DMS 273 treated with DMSO at 0.1 percent for 48 hours (cell line): ENCODE measurements at places on chromosomes 4 and X.

GRCh38 chr4:88604978-88605678, 12.8 kb downstream of the HERC3 start:
- no peak for DNase-seq

DNA sequence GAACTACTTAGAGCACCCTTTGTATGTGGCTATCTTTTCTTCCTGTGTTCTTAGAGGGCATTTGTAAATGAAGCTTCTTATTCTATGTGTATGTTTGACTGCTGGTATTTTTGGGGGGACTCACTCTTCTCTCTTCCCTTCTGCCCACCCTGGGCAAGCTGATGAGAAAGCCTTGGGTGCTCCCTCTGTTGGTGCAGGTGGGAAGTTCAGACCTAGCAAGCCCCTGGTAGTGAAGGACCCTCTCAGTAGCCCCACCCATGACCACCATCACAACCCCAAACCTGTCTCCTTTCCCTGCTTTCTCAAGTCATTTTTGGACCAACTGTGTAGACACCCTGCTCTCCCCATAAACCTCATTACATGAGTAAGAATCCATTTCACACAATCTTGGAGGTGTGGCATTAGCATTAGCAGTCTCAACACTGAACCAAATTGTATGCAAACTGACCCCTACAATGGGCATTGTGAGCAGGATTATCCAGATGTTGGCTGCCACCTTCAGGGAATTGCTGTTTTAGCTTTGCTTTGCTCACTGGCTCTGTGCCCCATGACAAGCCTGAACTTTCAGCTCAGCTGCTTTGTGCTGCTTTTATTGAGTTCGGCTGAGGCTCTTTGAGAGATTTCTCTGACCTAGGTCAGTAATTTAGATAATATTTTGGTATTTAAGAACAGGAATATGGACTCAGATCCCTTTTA, 27.9 kb downstream of the TRIM61 start:
- no peak for DNase-seq

DNA sequence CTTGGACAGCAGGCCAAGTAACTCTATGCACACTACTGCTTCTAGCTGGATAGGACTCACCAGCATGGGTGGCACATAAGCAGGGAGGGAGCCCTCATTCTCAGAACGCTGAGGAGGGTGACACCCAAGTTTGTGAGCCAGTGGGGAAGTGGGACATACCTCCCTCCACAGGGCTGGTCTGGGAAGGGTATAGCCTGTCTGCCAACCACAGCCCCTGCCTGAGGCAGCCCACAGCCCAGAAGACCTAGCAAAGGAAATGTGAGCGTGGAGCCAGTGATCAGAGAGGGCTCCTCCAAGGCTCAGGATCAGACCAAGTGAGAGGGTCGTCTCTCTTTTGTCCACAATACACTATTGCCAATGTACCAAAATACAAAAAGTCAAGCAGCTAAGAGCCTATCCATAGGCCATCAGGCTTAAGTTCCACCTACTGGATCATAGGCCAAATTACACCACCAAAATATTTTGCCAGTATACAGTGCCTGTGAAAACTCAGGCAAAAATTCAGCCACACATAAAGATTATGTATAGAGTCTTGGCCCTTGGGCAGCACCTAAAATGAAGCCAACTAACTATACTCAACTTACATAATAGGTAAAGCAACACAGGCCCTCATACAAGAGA, 1203.1 kb downstream of the PCDH18 start:
- no peak for DNase-seq

- no peak for DNase-seq
Observed at GRCh38 chr4:97560009-97560408, 583.3 kb downstream of the STPG2 start.

DNA sequence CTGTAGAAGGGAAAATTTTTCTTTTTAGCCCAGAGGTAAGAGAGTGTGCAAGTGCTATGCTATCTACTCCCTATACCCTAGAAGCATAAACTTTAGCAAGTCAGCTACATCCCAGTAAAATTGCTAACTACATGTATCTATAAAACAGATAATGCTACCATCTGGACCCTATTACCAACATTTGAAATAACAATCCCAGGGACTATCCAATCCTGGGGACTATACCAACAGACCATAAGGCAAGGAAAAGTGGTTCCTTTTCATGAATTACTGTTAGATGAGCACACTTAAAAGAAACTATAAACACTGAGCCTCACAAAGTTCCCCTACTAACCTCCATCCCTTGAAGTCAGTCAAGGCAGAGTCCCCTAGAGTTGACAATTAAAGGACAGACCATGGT, 213.6 kb upstream of the VEGFC start:
- no peak for DNase-seq

DNA sequence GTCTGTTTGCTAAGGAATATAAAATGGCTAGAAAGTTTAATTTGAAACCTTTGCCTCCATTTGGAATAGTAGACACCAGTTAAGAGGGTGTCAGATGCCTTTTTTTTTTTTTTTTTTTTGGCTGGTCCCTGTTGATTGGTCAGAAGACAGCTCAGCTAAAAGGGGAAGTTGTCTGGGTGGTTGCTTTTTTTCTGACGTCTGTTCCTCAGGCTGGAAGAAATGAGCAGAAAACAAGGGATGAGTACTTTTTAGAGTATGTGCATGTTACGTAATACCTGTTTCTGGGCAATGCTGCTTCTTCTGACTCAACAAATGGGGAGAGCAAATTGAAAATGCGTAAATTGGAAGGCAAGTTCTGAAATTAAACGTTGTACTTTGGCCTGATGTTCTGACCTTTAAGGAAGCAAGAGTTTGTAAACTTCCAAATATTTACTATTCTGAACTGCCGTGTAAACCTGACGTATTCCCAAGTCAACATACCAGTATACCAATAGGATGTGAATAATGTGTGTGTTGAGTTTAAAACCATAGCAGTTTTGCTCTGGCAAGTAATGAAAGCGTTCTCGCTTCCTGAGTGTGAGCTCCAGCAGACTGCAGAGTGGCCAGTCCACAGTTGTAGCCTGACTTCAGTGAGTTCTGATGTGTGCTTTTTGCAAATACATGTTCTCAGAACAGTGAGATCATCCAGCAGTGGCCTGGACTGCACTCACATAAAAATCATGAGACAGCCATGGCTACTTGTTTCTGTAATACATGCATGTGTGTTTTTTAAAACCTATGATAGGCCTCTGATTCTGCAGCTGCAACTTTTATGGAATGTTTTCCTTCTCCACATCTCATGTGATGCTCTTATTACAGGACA, 1.7 kb downstream of the SAT1 start:
- no peak for DNase-seq

DNA sequence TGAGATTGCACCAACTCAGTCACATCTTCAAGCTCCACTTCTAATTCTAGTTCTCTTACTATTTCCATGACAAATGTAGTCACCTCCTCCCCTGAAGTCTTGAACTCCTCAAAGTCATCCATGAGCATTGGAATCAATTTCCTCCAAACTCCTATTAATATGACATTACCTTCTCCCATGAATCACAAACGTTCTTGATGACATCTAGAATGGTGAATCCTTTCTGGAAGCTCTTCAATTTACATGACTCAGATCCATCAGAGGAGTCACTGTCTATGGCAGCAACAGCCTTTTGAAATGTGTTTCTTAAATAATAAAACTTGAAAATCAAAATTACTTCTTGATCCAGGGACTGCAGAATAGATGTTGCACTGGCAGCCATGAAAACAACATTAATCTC, 34.5 kb downstream of the GALNTL6 start:
- DNase-seq, result no peak

DNA sequence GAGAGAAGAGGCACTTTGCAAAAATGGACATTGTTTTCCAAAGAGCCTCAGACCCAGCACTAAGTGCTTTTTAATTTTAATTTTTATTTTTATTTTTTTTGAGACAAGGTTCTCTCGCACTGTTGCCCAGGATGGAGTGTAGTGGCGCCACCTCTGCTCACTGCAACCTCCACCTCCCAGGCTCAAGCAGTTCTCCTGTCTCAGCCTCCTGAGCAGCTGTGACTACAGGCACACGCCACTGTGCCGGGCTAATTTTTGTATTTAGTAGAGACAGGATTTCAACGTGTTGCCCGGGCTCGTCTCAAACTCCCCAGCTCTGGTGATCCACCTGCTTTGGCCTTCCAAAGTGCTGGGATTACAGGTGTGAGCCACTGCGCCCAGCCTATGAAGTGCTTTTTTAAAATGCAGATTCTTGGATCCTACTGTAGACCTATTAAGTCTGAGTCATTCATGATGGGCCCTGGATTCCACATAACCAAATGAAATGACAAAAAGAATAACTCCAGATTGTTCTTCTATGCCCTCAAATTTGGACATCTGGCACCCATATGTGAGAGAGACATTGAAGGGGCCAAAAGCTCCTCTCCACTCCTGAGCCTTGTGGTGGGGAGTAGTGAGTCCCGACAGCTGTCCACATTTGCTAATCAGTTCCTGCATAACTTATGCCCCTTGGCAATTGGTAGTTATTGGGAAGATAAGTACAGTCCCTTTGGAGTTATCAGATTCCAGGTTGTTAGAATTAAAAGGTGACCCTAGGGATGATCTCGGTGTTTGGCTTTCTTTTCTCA, 3.6 kb downstream of the NOCT start:
- peak; percentile 69 for DNase-seq

DNA sequence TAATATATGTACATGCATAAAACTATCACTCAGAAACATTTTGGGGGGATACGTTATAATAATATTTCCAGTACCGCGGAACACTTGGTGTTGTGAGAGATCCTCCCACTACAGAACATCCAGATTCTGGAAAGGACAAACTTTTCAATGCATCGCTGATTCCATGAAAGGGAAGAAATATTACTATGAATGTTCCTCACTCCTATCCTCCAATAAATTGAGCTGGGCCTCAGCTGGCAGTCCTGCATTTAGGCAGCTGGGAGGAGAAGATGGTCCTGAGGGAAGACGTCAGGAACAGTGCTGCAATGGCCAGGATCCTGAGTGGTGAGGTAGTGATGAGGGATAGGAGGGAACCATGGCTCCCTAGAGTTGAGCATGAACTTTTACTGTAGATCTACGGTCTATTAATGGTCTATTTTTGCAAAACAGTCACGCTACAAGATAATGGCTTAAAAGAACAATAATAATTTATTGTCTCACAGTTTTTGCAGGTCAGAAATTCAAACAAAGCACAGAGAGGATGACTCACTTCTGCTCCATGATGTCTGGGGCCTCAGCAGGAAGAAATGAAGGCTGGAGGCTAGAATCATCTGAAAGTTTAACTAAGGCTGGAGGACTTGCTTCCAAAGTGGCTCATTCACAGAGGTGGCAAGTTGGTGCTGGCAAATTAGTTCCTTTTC, 538.1 kb downstream of the STIM2 start:
- no peak for DNase-seq

DNA sequence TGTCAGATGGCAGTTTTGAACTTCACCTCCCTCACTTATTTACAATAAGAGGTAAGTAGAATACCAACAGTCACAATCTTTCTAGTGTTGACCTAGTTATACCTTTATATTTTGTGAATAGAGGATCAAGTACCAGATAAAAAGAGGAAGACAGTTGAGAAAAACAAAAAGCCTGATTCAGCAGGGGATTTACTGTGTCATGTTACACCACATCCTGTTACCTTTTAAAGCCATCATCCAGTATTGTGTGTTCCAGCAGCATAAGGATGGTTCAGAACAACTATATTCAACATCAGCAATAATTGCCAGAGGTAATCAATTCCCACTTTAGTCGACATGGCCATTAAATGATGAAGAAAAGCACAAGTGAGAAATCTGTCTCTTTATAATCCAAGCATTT, 21.3 kb upstream of the CXCL6 start:
- no peak for DNase-seq

DNA sequence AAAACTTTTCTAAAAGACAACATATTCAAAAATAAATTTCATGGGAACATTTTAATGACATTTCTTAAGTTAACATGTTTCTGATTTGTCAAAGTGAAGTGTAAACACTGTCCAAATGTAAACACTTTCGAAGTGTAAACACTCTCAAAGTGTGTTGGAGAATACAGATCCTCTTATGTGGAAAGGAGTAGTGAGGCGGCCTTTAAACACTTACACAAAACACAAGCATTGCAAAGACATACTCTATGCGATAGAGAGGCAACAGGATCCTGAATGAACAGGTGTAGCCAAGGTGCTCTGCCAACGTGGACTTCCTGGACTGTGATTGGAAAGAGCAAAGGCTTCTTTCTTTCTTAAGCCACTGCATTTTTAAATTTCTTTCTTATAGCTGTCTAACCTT, 62.7 kb upstream of the PGM2 start:
- no peak for DNase-seq

DNA sequence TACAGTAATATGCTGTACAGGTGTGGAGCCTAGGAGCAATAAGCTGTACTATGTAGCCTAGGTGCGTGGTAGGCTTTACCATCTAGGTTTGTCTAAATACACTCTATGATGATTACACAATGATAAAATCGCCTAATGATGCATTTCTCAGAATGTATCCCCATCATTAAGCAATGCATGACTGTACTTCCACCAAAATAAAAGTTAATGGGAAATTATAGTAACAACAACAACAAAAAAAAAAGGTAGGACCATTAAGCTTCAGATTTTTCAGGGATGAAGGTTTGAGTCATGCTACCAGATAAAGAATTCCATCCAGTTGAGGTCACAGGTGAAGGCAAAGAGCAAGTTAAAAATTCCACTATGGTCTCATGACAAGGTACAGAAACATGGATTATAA, 68.2 kb downstream of the MAGEA10 start:
- no peak for DNase-seq

- DNase-seq, result no peak
Observed at GRCh38 chr4:169225812-169226211, 44.9 kb downstream of the SH3RF1 start.

- no peak for DNase-seq
Observed at GRCh38 chr4:113147498-113148111, 98.2 kb downstream of the ANK2 start.
